GM20000 (cell line): ENCODE measurements at places on chromosomes 2 and 18.
A peak's percentile ranks its signal among the peaks of the same experiment; 100 is the strongest.

- no peak for DNase-seq
These were observed 144.7 kb downstream of the GLI2 start for GRCh38 chr2:120880381-120880780.

DNA sequence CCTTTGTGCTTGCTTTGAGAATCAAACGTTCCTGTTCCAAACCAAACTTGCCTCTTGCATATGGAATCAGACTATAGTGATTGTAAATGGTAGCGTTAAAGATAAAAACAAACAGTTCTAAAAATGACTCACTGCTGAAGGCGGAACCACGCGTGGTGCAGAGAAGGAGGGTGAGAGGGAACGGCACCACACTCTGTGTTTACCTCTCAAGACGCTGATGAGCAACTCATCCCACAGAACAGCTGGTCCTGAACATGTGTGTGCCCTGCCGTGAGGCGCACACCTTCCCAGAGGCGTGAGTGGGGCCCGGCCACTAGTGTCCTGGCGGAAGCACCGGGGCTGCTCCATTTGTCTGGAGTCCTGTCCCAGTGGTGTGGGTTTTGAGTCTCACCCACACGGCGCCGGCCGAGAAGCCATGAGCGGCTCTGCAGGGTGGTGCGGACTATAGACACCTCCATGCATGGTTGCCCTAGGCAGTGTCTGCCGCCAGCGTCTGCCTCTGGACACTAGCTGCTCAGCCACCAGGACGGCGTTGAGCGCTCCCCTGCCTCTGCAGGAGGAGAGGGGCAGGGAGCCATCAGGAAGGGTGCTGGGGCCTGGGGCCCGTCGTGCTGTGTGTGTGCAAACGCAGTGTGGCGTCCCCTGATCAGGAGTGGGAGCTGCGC is 52.1 kb downstream of the NFATC1 start:
- no peak for DNase-seq

GRCh38 chr2:216635171-216635570 is 2.0 kb downstream of the IGFBP2 start:
- no peak for DNase-seq

GRCh38 chr2:101549371-101549770 is 74.5 kb upstream of the RFX8 start:
- no peak for DNase-seq

- no peak for DNase-seq
These were observed 101.3 kb downstream of the L3MBTL4 start for GRCh38 chr18:6313415-6313814.

DNA sequence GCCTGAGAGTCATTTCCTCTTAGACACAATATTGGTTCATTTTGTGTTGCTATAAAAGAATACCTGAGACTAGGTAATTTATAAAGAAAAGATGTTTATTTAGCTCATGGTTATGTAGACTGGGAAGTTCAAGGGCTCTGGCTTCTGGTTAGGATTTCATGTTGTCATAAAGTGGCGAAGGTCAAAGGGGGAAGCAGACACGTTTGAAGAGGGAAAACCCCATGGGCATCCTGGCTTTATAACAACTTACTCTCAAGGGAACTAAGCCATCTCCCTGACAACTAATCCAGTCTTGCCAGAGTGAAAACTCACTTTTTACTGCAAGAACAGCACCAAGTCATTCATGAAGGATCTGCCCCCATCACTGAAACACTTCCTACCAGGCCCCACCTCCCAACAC is 89.7 kb upstream of the RNF152 start:
- DNase-seq = no peak

- DNase-seq = peak; percentile 80
These were observed 278.0 kb downstream of the NEDD4L start for GRCh38 chr18:58321986-58322385.

- DNase-seq = no peak
These were observed 23.1 kb downstream of the STARD7 start for GRCh38 chr2:96185516-96185915.

DNA sequence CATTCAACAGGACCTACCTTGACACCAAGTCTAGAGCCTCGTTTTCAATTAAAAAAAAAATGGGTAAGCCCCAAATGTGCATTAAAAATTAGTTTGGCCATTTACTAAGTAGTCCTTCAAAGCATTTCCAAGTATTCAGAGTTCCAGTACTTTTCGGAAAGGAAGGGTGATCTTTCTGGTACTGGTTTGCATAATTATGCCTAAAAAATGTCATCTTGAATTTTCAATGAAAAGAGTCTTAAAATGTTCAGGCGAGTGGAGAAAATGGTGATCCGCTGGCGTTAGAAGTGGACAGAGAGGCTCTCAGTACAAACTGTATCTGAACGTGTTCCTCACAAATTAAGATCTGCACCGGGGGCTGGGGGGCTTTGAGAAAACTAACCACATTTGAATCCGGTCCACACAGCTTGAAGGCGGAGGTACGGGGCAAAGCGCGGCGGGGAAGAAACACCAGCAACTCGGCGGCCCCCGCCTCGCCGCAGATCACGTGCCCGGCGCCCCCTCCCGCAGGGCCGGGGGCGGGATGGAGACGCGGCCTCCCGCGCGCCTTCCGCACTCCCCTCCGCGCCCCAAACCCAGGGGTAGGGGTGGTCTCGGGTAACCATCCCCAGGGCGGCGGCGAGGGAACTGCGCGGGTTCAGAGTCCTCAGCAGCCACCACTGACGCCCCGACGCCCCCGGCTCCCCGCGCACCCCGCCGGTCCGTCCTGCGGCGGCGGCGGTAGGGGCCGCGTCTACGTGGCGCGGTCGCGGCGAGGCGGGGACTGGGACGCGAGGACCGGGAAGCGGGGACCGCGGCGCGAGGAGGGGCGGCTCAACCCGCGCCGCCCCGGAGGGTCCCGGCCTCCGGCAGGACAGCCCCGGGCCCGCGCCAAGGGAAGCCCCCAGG is 564 bp downstream of the LPIN2 start:
- no peak for DNase-seq

GRCh38 chr2:223734346-223734745 is 103.0 kb downstream of the AP1S3 start:
- no peak for DNase-seq

DNA sequence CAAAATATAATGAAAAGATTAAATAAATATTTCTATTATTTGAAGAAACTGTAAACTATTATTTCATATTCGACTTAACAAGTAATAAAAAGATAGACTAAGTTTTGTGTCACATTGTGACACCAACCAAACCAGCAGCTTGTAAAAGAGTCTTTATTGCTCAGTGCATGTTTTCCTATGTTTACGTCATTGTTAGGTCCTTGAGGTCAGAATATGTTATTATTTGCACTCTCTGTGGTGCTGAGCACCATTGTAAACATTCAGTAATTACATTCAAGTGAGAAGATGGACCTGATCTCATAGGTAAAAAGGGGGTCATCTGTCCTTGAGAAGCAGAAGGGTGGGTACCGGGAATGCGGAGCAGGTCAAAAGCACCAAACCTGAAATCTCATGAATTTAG is 1999.1 kb upstream of the CELF4 start:
- no peak for DNase-seq

DNA sequence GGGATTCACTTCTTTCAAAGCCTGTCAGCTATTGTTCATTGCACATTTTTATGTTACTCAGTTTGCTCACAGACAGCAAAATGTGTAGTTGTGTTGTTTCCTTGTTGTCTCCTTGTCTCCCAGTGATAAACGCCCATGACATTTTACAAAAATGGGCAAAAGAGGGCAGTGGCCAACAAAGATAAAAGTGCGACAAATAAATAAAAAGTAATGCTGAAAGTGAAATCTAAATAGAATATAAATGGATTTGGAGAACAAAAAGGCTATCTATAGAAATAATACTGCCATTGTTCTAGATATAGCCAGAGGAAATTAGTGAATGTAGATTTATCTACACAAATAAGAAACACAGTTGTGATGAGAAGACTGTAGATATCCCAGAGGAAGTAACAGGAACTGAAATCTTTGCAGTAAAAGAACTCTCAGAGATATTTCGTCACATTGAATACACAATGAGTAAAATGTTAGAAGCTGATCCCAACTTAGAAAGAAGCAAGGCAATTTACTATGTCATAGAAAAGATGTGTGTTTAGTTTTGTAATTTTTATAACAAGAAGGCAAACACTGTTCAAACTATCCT is 1186.2 kb upstream of the FAM98A start:
- no peak for DNase-seq

- DNase-seq = no peak
These were observed 124.4 kb upstream of the SETBP1 start for GRCh38 chr18:44556296-44556695.

DNA sequence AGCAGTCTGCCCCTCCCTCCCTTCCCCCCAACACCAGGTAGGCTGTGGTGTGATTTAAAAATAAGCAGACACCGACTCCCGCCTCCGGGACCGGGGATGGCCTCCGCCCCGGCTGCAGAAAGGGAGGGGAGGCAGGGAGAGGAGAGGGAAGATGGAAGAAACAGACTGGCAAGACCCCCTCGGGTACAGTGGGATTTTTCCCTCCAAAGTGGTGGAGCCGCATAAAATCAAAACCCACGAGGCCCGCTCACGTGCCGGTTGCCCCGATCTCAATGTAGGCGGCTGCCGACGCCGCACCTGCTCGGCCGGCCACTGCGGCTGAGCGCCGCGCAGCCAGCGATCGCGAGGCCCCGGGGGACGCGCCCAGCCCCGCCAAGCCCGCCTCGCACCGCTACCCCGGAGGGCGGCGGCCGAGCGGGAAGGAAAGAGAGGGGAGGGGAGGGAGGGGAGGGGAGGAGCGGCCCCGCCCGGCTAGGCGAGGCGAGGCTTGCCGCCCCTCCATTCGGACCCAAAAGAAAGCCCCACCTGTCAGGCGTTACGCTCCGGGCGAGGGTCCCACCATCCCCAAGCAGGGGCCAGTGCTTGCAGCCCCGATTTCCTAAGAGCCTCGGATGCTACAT is 811 bp downstream of the ADD2 start:
- DNase-seq = peak; percentile 48

DNA sequence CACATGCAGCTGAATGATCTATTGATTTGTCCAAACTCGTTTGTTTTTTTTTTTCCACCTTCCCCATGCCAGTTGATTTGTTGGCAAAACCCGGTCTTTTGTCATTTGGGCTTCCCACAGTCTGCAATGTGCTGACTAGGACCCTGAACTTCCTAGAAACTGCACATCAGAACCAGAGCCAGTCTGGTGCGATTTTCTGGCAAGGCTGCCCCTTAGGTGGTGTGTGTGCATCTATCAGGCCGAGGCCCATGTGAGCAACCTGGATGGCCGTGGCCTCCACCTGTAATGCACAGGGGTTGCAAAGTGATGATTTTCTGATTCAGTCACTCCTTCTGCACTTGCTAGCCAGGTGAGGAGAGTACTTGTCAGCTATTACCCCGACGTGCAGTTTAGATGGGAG is 47.8 kb downstream of the NCK2 start:
- DNase-seq = no peak

DNA sequence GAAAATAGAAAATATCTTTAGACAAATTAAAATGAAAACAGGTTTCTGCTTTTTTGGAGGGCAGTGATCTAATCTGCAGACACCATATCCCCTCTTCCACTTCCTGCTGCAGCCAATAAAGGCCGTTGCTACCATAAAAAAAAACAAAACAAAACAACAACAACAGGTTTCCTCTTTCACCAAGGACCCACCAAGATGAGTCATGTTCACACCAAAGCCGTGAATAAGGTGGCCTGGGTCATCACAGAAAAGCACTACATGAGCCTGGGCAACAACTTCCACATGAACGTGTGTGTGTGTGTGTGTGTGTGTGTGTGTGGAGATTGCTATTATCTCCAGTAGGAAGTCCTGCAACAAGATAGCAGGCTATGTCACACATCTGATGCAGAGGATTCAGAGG is 24.8 kb upstream of the TFCP2L1 start:
- no peak for DNase-seq

DNA sequence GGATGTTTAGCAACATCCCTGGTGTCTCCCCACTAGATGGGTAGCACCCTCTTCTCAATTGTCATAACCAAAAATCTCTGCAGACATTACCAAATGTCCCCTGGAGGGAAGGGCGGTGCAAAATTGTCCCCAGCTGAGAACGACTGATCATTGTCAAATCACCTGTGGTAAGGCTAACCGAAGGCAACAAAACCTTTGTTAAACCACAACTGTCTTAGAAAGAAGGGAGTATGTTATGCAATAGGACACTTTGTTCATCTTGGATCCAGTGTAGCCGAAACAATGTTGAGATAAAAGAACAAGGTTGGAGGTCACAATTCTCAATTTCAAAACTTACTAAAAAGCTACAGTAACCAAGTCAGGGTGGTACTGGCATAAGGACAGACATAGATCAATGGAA is 50.3 kb upstream of the ST3GAL5 start:
- no peak for DNase-seq

- no peak for DNase-seq
These were observed 130.6 kb upstream of the HAAO start for GRCh38 chr2:42922790-42923579.

DNA sequence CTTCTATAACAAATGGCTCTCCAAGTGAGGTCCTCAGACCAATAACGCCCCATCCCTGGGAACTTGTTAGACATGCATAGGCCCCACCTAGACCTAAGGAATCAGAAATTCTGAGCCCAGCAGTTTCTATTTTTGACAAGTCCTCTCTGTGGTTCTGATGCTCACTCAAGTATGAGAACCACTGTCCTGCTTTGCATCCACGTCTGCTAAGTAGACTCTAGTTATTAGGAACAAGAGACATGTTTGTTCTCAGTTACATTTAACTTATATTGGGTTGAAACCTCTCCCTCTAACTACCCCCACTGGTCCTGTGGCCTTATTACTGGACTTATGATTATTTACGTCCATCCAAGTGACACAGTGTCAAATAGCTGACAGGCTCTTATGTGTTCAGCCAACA is 70.3 kb downstream of the TMEM17 start:
- DNase-seq = peak; percentile 56

DNA sequence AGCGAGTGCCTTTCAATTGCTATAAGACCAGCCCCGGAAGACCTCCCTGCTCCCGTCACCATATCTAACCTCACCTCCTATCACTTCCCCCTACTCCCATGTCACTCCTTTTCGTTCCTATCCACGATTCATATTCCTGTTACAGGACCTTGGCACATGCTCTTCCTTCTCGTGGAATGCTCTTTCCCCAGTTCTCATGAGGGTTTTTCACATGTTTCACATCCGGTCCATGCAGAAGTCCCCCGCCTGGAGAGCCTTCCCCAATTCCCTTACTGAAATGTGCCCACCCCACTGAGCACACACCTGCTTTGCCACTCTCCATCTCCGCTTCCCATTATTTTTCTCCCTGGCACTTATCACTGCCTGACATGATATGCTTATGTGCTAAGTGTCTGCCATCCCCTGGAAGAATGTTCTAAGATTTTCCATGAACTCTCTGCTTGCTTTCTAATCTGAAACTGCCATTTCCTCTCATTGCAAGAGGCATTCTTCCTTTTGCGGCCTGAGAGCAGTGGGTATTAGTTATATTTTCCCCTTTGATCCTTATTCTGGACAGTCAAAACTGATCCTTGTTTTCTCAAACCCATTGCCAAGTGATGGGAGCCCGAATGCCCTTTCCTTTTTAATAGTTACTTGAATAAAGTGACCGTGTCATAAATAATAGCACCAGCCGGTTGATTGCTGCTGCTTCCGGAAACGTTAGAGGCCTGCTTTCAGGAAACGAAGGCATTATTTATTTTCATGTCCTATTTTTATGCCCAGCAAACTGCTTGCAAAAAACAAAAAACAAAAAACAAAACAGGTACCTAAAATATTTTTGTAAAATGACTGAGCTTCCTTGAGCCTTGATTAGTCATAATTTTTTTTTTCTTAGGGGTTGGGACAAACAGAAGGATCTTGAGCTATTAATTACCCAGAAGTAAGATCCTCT is 127.9 kb downstream of the ZNF532 start:
- no peak for DNase-seq
